ENCODE measurements at places on chromosomes 7 and 10.

- peak; percentile 94 for DNase-seq
Measured at GRCh38 chr7:44072364-44073231, 7.2 kb upstream of the PGAM2 start.

DNA sequence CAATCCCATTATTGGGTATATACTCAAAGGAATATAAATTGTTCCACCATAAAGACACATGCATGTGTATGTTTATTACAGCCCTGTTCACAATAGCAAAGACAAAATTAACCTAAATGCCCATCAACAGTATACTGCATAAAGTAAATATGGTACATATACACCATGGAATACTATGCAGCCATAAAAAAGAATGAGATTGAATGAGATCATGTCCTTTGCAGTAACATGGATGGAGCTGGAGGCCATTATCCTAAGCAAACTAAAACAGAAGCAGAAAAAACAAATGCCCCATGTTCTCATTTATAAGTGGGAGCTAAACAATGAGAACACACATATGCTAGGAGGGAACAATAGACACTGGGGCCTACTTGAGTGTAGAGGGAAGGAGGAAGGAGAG lies 44.7 kb upstream of the CROT start:
- DNase-seq: no peak

- no peak for DNase-seq
Measured at GRCh38 chr7:47730142-47730541, 148.2 kb upstream of the TNS3 start.

- no peak for DNase-seq
Measured at GRCh38 chr7:28479507-28479947, 67.2 kb downstream of the CREB5 start.

DNA sequence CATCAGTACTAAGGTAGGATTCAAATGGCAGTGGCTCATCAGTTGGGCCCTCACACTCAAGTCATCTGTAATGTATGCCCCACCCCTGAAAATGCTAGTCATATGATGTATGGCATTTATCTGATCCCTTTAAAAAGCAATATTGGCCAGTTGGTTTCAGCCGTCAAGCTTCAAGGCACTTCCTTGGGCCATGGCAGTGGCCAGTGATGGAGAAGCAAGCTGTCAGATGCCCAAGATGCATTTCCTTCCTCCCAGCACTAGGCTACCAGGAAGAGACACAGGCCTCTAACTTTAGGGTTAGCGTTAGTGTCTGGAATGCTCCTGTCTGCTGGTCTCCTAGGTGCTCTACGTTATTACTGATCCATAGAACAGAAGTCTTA lies 64.1 kb downstream of the PIK3AP1 start:
- no peak for DNase-seq

GRCh38 chr7:63521-64021 lies 128.8 kb upstream of the FAM20C start:
- no peak for DNase-seq

DNA sequence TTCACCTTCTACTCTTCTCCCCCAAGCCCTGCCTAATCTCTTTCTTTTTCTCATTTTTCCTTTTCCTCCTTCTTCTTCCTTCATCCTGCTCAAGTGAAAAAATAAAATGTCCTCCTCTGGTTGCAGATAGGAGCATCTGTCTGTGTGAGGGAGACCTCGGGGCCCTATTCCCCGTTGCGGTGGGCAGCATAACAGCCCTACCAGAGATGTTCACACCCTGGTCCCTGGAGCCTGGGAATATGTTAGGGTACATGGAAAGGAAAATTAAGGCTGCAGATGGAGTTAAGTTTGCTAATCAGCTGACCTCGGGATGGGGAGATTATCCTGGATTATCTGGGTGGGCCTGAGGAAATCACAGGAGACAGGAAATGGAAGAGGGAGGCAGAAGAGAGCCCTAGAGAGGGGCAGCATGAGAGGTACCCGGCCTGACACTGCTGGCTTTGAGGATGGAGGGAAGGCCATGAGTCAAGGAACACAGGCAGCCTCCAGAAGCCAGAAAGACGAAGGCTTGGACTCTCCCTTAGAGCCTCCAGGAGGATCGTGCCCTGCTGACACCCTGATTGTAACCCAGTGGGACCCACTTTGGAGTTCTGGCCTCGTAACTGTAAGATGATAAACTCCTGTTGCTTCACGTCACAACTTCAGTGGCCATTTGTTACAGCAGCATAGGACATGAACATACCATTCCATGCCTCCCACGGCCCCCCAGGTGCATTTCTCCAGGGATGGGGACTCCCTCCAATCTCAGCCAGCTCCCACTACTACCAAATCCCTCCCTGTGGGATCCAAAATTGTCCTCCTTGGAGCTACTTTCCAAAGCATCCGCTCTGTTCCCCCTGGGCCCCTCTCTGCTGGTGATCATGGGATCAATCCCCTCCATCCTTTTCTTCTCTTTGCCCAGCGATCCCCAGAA lies 39.0 kb upstream of the ZMIZ1 start:
- DNase-seq: no peak

- DNase-seq: no peak
Measured at GRCh38 chr10:60031183-60031582, 124.8 kb upstream of the CCDC6 start.

DNA sequence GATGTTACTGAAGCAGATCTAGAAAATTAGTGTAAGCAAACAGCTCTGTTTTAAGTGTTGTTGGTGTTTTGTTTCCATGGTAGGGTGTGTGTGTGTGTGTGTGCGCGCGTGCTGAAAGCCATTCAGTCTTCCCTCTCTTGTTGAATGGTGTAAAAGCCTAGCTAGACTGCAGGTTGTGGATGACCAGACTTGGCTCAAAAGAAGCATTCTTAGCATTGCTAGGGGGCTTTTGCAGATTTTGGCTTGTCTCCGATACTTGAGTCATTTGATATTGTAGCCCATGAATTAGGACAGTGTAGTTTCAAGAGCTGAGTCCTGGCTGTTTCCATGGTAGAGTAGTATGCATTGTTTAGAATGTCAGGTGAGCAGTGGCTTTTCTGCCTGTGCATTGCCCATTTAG lies 99.1 kb downstream of the SND1 start:
- peak; percentile 66 for DNase-seq

- no peak for DNase-seq
Measured at GRCh38 chr7:43825391-43825808, 43.9 kb downstream of the MRPS24 start.

DNA sequence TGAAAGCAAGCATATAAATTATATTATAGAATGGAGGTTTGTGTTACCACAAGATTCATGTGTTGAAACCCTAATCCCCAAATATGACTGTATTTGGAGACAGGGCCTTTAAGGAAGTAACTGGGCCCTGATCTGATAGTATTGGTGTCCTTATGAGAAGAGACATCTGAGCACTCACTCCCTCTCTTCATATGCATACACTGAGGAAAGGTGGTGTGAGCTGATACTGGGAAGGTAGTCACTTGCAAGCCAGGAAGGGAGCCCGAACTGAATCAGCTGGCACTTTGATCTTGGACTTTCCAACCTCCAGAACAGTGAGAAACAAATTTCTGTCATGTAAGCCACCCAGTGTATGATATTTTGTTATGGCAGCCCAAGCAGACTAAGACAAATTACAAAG lies 66.9 kb upstream of the RHOBTB1 start:
- DNase-seq: no peak

DNA sequence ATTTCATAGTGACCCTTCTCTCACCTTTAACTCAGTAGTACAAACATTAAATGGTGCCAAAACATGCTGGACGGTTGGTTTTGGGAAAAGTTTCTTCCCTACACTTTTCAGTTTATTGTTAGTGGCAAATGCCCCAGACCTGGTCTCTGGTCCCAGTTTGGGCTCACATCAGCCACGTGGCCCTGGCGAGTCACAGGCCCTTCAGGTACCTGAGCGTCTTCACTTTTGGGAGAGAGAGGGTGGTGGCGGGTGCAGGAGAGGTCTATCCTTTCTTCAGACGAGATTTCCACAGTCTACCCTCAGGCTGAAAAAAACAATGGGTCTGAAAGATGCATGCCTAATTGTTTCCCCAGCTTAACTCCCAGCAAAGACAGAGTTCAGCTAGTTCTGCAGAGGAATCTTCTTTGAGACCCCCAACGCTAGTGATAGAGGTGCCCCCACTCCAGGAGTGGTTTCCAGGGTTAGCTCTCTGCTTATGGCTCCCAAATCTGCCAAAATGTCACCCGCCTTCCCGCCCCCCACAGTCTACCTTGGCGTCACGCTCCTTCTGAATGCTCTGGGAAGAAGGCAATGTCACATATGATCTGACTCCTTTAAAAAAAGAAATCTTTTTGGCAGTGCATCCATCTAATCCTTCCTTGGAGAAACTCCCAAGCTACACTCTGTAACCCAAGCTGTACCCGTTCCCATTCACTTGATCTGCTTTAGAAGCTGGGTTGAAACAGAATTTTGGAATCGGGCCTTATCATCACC lies 384.8 kb upstream of the FOXK1 start:
- no peak for DNase-seq

DNA sequence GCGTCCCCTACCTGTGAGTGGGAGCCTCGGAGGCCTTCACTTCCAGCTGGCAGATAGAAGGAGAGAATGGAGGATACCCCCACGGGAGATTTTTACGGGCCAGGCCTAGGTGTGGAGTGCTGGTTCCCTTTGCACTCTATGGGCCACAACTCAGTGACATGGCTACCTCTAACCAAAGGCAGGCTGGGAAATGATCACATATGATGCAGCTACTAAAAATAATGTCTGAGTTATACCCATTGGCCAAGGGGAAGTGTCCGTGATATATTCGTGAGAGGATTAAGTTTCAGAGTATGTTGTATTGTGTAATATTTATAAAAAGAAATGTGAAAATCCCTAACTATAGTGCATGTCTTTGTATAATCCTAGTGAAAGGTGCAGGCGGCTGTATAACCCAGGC lies 13.5 kb upstream of the HIPK2 start:
- DNase-seq: no peak

DNA sequence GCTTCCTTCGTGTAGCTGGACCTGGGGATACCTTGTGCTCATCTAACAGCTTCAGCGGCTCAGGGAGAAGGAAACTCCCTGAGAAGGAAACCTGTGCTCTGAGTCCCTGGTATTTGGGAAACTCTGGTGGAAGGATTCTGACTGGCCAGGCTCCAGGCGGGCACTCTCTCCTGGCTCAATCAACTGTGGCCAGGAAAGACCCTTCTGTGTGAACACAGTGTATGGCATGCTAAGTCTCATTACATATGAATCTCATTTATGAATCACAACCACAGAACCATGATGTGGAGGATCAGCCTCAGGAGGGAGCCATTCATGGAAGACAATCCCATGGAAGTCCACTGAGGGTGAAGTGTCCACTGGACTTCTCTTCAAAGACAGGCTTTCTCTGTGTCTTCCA lies 20.9 kb downstream of the NPS start:
- DNase-seq: no peak

DNA sequence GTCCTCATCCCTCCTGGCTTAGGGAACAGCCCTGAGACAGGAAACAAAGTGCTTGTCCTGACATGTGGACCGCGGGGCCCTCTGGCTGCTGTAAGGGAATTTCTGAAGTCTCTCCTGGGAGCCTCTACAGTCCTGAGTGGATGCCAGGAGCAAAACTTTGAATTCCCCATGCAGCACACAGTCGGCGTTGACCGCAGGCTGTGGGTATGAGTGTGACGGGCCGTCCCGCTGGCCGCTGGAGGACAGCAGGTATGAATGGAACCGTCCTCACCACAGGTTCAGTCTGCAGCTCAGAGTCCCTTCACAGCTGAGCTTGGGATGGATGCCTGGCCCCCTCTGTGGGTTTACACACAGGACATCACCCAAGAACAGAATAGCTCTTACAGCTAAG lies 94.9 kb downstream of the GPR26 start:
- DNase-seq: no peak

DNA sequence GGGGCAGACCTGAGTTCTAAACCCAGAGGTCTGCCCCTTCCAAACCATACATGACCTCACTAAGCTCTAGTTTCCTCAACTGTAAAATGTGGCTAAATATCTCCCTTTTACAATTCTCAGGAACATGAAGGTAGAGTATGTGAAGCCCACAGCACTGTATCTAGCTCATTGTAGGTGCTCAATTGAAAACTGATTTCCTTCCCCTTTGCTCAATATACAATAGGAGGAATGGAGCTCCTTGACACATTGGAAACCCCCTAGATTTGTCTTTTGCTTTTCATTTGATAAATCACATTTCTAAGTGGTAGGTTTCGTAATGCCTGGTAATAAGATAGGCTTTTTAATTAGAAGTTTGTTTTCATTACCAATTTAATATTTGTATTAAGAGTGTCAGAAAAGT lies 153.3 kb downstream of the ARID5B start:
- DNase-seq: no peak

GRCh38 chr10:88149906-88150305 lies 286.5 kb downstream of the PTEN start:
- no peak for DNase-seq

- no peak for DNase-seq
Measured at GRCh38 chr7:52053525-52053924, 736.9 kb upstream of the COBL start.

GRCh38 chr7:78260826-78261225 lies 462.3 kb downstream of the PHTF2 start:
- DNase-seq: peak; percentile 25

DNA sequence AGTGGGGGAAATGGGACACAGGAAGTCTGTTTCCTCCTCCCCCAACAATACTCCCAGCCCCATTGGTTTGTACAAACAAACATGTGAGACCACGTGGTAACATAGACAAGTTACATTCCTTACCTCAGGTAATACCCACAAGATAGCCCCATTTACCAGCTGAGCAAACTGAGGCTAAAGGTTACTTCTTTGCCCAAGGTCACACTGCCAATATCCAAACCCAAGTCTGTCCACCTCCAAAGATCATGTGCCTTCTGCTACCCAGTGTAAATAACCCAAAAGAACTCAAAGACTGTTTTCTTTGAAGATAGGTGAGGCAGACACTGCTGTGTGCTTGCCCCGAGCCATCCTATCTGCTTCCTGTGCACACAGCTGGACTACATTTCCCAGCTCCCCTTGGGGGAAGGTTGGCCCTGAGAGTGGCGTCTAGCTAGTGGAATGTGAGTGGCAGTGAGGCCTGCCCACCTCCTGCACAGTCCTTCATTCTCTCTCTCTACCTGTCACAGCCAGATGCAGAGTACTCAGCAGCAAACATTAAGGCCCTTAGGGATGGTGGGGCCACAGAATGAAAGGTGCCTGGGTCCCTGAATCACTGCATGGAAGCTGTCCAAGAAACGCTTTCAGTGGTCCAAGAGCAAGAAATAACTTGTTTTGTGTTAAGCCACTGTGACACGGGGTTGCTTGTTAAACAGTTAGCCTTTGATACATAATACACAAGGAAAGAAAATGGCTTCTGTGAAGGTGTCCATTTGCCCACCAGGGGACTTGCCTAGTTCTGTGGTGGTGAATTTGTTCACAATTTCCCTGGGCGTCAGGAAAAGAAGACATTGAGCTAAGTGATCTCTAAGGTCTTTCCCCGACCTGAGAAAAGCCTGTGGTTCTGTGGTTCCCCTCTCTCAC lies 257.7 kb upstream of the NFE2L3 start:
- no peak for DNase-seq

- peak; percentile 61 for DNase-seq
Measured at GRCh38 chr7:39428221-39428620, 138.0 kb upstream of the YAE1 start.

All from adipocyte (in vitro differentiated cells).